ENCODE measurements at places on chromosomes 12 and 14. TPM values are rescaled to one million over a fixed set of nuclear protein-coding genes. Genes with fewer than 3 reads are reported as not detected.

DNA sequence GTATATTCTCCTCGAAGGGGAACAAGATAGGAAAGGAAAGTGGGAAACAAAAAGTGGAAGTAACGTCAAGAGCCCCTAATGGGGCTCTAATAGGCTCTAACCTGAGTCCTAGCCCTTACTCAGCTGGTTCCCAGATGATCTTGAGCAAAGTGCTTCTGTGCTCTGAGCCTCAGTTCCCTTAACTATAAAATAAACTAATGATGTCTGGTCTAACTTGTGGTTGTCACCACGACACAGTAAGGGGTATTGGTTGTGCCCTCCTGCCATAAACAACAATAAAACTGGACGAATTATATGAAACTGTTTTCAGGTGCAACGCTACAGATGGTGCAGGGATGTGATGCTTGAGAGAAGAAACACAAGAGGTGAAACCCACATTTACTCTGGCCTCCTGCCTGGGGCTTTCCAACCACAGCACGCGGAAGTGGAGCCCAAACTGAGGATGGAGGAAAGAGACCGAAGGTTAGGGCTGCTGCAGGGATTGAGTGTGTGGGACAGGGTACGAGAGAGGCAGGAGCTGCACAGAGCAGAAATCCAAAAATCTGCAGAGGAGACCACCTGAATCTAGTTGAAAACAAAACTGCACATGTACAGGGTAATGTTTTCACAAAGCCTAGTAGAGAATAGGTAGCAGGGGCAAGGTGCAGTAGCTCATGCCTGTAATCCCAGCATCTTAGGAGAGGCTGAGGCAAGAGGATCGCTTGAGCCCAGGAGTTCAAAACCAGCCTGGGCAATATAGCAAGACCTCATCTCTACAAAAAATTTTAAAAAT is 45.6 kb upstream of the BCL2L14 start:
- H3K4me3 ChIP-seq, result no peak overlapping the region
- no peak for DNase-seq
- H3K4me1 ChIP-seq, result no peaks in the 10 kb centered on the region
- no peaks in the 10 kb centered on the region for H3K27me3 ChIP-seq
- no peak overlapping the region for H3K27ac ChIP-seq
- no peaks in the 10 kb centered on the region for H3K36me3 ChIP-seq

- no peak for DNase-seq
- no peak overlapping the region for H3K4me3 ChIP-seq
- H3K36me3 ChIP-seq, result no peaks in the 10 kb centered on the region
- H3K4me1 ChIP-seq, result no peaks in the 10 kb centered on the region
Measured at GRCh38 chr14:86787717-86788116, 1205.3 kb downstream of the GALC start.

GRCh38 chr14:80434574-80435321 is 223.4 kb upstream of the DIO2 start:
- H3K27me3 ChIP-seq, result no peaks in the 10 kb centered on the region
- no peak overlapping the region for H3K27ac ChIP-seq
- H3K4me1 ChIP-seq, result no peaks in the 10 kb centered on the region
- DNase-seq, result no peak

DNA sequence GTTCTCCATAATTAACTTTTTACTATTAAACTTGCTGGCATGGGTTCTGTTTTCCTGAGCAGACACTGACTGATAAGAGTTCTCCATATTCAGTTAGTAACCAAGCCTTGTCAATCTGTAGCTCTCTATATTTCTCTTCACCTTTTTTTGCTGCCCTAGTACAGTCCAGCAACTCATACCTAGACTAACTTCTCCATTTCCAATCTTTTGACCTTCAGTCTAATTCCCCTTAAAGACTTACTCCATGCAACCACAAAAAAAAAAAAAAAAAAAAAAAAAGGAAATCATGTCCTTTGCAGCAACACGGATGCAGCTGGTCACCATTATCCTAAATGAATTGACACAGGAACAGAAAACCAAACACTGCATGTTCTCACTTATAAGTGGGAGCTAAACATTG is 125.7 kb upstream of the KRAS start:
- no peak overlapping the region for H3K27ac ChIP-seq
- H3K36me3 ChIP-seq, result no peaks in the 10 kb centered on the region
- no peak overlapping the region for H3K4me3 ChIP-seq
- DNase-seq, result no peak

DNA sequence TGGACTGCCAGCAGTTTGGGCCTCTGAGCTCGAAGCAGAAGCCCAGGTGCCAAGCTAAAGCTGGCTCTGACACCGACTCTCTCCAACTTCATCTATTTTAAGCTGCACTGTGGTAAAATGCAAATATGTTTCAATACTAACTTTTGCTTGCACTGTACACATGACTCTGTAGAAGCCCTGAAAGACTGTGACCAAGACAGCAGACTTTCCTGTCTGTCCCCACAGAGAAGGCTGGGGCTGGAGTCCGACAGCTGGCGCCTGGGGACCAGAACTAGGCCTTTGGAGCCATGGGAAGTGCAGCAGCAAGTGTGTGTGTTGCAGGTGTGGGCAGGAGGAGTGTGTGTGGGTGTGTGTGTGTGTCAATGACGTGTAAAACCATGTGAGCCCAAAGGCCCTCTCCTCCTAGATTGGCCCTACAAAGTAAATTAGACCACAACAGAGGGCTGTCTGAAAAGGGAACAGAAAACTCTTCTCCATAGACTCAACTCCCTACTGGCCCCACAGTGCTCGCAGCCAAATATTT is 16.4 kb upstream of the RAB35 start:
- H3K36me3 ChIP-seq, result peaks cover 96% of the 10 kb centered on the region
- no peak overlapping the region for H3K27ac ChIP-seq
- H3K4me1 ChIP-seq, result no peaks in the 10 kb centered on the region
- no peaks in the 10 kb centered on the region for H3K27me3 ChIP-seq
- H3K4me3 ChIP-seq, result no peak overlapping the region
- DNase-seq, result no peak

DNA sequence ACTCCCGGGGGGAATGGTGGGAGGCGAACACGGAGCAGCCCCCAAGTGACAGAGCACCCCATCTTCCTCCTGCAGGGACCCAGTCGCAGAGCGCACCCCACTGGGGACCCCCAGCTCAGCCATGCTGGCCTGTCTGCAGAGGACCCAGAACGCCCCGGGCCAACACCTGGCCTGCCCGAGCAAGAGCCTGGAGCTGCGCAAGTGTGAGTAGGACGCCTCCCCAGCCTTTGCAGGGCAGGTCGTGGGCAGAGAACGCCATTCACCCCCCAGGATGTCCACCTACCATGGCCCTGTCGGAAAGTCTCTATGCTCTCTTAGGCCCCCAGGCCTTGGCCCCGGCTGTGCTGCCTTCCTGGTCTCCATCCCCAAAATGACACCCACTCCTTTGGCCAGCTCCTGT is 30.4 kb downstream of the FAM222A start:
- DNase-seq, result no peak
- no peaks in the 10 kb centered on the region for H3K36me3 ChIP-seq
- no peak overlapping the region for H3K4me3 ChIP-seq
- peaks cover 6% of the 10 kb centered on the region for H3K4me1 ChIP-seq
- no peaks in the 10 kb centered on the region for H3K27me3 ChIP-seq
- no peak overlapping the region for H3K27ac ChIP-seq

GRCh38 chr12:114668886-114669288 is 15.1 kb downstream of the TBX3 start:
- peaks cover 5% of the 10 kb centered on the region for H3K4me1 ChIP-seq
- H3K27ac ChIP-seq, result peak overlapping the region; percentile 79
- H3K36me3 ChIP-seq, result peaks cover 2% of the 10 kb centered on the region
- no peak for DNase-seq

- no peaks in the 10 kb centered on the region for H3K27me3 ChIP-seq
- no peak for DNase-seq
- no peak within 1 kb of the TSS for H3K4me3 ChIP-seq
- H3K36me3 ChIP-seq, result no peaks in the 10 kb centered on the region
- H3K27ac ChIP-seq, result peak within 1 kb of the TSS; percentile 38
- no peaks in the 10 kb centered on the region for H3K4me1 ChIP-seq
Measured at GRCh38 chr14:88005050-88005481, at the start of gene GPR65. TSS of gene GPR65 (plus strand) at chr14:88005135. CDS start at chr14:88010848, 5,713 bp downstream.

- H3K36me3 ChIP-seq, result no peaks in the 10 kb centered on the region
- no peak overlapping the region for H3K27ac ChIP-seq
- H3K4me3 ChIP-seq, result no peak overlapping the region
- no peaks in the 10 kb centered on the region for H3K27me3 ChIP-seq
- no peak for DNase-seq
Measured at GRCh38 chr12:54935235-54935951, 49.2 kb downstream of the TESPA1 start.

RNASE3 gene
- 12.2 TPM for total RNA-seq

GPR65 gene
- total RNA-seq, result 2.3 TPM

PIK3C2G gene
- total RNA-seq, result 14.0 TPM

All from liver (tissue), 10 donors.